Motor neuron (in vitro differentiated cells): ENCODE measurements at places on chromosomes 3 and 15. TPM values are rescaled to one million over a fixed set of nuclear protein-coding genes. Genes with fewer than 3 reads are reported as not detected.

Gene CFAP100
- not detected in 2 replicates for total RNA-seq

Gene SSUH2
- 0.18 and 0.26 TPM in 2 replicates for total RNA-seq

Gene INSYN1
- 1.5 and 1.7 TPM in 2 replicates for total RNA-seq

Gene ROPN1
- total RNA-seq: 3.2 and 3.9 TPM in 2 replicates

Gene FRMD5
- total RNA-seq: 0.31 and 0.38 TPM in 2 replicates

Gene SI
- total RNA-seq: not detected in 2 replicates
